ENCODE measurements at places on chromosomes 2 and 18. TPM values are rescaled to one million over a fixed set of nuclear protein-coding genes. Genes with fewer than 3 reads are reported as not detected.

The UCN gene
- 1.0 TPM for polyA plus RNA-seq

The LYPD1 gene
- polyA plus RNA-seq: 107 TPM

The MPV17 gene
- polyA plus RNA-seq: 89.4 TPM

The TTL gene
- 38.8 TPM for polyA plus RNA-seq

The TAF4B gene
- polyA plus RNA-seq: 4.9 TPM

The FOXI3 gene
- polyA plus RNA-seq: 0.20 TPM

The NDC80 gene
- 27.6 TPM for polyA plus RNA-seq

DNA sequence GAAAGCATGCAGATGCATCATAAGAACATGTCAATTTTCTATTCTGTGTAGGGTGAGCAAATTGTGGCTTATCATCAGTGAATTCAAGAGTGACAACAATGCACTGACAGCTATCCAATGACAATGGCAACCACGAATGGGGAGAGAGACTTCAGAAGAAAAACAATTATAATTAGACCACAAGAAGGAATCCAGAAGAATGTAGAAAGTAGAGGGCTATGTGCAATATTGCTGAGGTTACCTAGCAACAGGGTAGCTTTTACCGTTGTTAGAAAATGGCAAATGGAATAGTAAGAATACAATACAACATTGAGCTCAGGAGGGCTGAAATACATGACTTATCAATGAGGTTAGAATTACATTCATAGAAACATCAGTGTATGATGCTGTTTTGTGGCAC lies 71.1 kb upstream of the SESTD1 start:
- DNase-seq: no peak

- no peak for DNase-seq
Observed at GRCh38 chr2:74429487-74430451, 8.2 kb downstream of the WDR54 start.

- no peak for DNase-seq
Observed at GRCh38 chr2:24558781-24559472, 67.9 kb downstream of the NCOA1 start.

DNA sequence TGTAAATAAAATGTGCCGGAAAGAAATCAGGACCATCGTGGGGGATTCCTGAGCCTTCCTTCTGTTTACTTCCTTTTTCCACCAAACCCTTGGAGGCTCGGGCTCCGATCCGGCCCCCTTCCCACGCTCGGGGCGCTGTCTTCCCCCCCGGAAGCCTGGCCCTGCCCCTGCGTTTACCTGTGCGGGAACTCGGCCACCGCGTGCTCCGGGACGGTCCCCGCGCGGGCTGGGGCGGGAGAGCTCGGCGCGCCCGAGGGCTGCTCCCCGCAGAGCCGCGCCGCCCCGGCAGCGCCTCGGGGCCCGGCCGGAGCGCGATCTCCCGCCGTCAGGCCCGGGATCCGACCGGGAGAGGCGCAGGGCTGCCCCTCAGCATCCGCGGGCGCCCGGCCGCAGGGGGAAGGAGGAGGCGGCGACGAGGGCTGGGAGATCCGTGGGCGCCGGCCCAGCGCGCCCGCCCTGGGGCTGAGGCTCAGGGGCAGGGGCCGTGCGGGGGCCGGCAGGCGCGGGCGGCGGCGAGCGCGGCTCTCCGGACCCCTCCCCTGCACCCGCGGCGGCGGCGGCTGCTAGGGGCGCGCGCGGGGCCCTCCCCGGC lies 435 bp downstream of the ADCY3 start:
- no peak for DNase-seq

- no peak for DNase-seq
Observed at GRCh38 chr2:178874529-178875240, 67.5 kb upstream of the TTN start.

- no peak for DNase-seq
Observed at GRCh38 chr18:70329071-70329470, 40.2 kb downstream of the SOCS6 start.

DNA sequence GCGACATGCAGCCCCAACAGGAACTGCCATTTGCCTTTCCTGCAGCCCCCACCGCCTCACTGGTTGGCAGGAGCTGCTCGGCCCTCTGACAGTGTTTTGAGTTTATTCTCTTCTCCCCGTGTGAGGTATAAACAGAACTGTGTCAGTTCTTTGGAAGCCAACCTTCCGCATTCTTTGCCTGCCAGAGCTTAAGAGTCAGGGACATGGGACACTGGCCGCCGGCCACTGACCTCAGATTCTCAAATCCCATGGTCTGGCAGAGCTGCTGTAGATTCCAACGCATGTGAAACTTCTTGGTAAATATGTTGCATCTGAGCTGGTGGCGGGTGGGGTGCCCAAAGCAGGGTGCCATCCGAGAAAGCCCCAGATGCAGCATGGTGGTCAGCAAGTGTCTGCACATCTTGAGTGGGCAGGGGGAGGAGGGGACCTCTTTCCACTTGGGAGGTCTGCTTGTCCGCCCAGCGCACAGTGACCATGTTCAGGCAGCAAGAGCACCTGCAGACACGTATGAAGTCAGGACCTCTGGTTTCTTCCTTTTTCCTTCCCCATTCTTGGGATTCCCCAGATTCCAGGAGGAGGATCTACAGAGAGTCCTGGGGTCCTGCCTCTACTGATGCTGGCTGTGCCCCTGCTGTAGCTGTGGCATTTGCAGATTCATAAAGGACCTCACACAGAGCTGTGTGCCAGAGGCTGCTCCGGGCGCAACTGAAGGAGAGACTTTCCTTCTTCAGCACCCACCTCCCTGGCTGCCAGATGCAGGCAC lies 23.8 kb downstream of the ASB18 start:
- no peak for DNase-seq

GRCh38 chr2:5697562-5697961 lies 5.4 kb downstream of the SOX11 start:
- DNase-seq: no peak

GRCh38 chr2:138658187-138658894 lies 121.8 kb downstream of the NXPH2 start:
- DNase-seq: no peak

DNA sequence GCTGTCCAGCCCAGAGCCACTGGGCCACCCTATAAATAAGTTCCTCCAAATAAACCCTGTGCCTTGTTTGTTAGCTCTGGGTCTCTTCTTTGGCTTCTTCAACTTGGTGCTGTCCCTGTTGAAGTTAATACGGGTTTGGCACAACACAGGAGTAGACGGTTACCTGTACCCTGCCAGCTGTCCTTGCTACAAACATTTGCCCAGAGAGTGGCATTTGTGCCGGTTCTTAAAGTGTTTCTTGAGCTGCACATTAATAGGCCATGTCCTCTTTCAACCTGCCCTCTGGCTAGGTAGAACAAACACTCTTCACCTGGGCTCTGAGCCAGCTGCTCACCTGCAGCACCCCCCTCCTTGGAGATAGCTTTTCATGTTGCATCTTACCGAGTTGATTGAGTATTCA lies 139.2 kb downstream of the NEDD4L start:
- no peak for DNase-seq

GRCh38 chr2:21924640-21925285 lies 801.0 kb downstream of the TDRD15 start:
- DNase-seq: no peak

DNA sequence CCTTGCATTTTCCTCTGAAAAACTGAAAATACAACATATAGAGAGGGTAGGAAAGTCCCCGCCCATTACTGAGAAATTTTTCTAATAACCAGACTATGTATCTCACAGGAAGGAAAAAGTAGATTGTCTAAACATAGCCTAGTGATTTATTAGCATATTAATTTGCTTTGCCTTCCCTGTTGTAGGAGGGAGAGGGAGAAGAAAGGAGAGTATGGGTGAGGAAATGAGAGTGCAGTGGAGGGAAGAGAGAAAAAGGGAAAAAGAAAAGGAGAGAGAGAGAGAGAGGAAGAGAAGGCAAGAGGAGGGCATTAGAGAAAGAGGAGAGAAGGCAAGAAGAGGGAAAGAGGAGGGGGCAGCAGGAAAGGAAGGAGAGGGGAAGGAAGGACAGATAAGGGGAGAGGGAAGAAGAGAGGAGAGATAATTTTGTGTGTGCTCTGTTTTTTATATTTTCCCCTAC lies 3.6 kb upstream of the KYNU start:
- no peak for DNase-seq

DNA sequence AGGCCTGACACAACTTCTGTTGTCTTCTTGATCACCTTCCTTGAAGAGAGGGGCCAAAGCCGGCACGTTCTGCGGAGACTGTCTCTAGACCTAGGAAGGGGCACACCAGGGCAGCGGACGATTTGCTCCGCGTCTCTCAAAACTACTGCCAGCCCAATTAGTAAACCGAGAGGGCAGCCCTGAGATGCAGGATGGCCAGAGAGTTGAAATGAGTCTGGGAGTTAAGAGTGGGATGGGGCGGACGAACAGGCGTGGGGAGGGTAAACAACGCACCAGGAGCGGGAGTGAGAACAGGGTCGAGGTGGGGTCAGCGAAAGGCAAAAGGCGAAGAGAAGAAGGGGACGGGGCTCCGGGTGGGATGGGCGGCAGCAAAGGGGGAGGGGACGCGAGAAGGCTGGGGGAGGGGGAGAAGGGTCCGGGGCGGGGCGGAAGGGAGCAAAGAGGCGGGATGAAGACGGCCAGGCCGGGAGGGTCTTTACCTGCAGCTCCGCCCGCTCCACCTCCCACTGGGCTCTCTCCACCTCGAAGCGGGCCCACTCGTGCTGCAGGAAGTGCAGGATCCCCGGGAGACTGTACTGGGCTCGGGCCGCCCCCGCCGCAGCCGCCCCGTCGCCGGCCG lies 476 bp downstream of the STRN start:
- DNase-seq: peak; percentile 35

DNA sequence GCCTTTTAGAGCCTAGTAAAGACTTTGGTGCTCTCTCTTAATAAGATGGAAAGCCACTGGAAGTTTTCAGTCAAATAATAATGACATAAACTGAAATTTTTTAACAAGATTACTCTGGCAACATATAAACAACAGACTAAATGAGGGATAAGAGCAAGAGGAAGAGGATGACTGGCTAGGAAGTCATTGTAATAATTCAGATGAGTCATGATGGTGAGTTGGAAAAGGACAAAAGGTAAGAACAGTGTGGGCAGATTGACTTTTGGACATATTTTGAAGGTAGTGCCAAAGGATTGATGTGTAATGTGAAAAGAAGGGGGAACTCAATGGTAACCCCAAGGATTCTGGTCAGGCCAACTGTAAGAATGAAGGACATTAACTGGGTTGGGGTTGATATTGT lies 310.3 kb downstream of the NOL4 start:
- DNase-seq: no peak

DNA sequence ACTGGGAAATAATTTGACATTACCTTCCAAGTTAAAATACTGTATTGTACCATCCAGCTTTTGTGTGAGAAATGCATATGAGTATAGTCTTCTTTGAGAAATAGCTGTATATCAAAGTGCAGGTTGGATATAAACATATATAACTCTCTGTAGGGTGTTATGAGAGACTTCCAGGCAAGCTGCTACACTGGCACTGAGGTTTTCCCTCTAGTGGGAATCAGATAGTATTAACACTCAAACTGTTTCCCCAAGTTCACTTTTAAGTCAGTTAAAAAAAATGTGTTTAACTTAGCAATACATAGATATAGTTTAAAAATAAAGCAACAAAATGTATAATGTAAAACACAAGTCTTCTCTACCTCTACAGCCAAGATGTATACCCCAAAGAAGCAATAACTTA lies 368.4 kb upstream of the SLC8A1 start:
- no peak for DNase-seq

- DNase-seq: no peak
Observed at GRCh38 chr2:152508446-152508845, 173.5 kb downstream of the FMNL2 start.

GRCh38 chr18:63162271-63163014 lies 157.1 kb downstream of the BCL2 start:
- no peak for DNase-seq

DNA sequence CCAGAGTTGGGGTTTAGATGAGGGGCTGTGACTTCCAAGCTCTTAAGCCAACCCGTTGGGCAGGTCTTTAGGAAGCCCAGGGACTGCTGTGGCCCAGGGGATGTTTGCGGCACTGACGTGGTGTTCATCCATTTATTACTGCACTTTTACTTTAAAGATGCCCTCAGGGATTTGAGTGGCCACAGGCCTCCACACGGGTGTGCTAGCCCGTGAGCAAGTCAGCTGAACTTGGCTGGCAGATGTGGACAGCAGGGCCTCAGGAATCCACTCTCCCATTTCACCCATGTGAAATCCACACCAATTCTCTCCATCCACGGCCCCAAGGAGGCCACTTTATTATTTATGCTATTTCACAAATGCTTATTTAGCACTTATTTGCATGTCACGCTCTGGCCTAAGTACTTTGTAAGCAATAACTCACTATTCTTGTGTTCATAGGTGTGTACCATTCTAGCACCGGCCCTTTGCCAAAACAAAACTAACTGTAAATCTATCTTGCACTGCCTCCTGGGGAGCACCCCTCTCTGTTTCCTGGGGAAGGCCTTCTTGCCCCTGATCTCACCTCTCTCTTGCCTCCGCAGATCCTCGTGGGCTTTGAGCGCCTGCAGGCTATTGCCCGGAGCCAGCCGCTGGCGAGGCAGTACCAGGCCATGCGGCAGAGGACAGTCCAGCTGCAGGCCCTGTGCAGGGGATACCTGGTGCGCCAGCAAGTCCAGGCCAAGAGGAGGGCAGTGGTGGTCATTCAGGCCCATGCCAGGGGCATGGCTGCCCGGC lies 39.1 kb upstream of the GPR17 start:
- DNase-seq: no peak

- DNase-seq: peak; percentile 33
Observed at GRCh38 chr2:178277741-178278197, 83.5 kb downstream of the OSBPL6 start.

Data from left renal pelvis (tissue), 4 donors.